MCF 10A (cell line): ENCODE measurements at places on chromosomes 2 and 18. TPM values are rescaled to one million over a fixed set of nuclear protein-coding genes. Genes with fewer than 3 reads are reported as not detected.

SLC9A2 gene
- total RNA-seq, result 0.05 and 0.09 TPM in 2 replicates

RNF138 gene
- total RNA-seq, result 42.3 and 64.5 TPM in 2 replicates

CRYBA2 gene
- not detected in 2 replicates for total RNA-seq

CPO gene
- not detected in 2 replicates for total RNA-seq

RGPD4 gene
- total RNA-seq, result 0.10 and 0.14 TPM in 2 replicates

PKDCC gene
- 0.49 and 0.96 TPM in 2 replicates for total RNA-seq

RIT2 gene
- not detected in 2 replicates for total RNA-seq

TUBA3E gene
- not detected in 2 replicates for total RNA-seq

EFHD1 gene
- total RNA-seq, result not detected in 2 replicates

INPP1 gene
- total RNA-seq, result 24.8 and 29.2 TPM in 2 replicates

CASP10 gene
- total RNA-seq, result 0.19 and 0.27 TPM in 2 replicates

KCNF1 gene
- not detected in 2 replicates for total RNA-seq

KIDINS220 gene
- 41.8 and 42.3 TPM in 2 replicates for total RNA-seq

CHRND gene
- total RNA-seq, result not detected in 2 replicates

PLCL1 gene
- 0.12 and 0.22 TPM in 2 replicates for total RNA-seq

MOCOS gene
- 69.1 and 81.1 TPM in 2 replicates for total RNA-seq

CEP68 gene
- total RNA-seq, result 5.4 and 7.2 TPM in 2 replicates
